Common myeloid progenitor, CD34-positive (primary cell): ENCODE measurements at places on chromosomes 7 and 10.

GRCh38 chr10:1290071-1290471, 233.9 kb downstream of the WDR37 start:
- no peak for DNase-seq
- H3K36me3 ChIP-seq, result no peaks in the 10 kb centered on the region
- no peaks in the 10 kb centered on the region for H3K4me1 ChIP-seq
- H3K27me3 ChIP-seq, result no peaks in the 10 kb centered on the region

DNA sequence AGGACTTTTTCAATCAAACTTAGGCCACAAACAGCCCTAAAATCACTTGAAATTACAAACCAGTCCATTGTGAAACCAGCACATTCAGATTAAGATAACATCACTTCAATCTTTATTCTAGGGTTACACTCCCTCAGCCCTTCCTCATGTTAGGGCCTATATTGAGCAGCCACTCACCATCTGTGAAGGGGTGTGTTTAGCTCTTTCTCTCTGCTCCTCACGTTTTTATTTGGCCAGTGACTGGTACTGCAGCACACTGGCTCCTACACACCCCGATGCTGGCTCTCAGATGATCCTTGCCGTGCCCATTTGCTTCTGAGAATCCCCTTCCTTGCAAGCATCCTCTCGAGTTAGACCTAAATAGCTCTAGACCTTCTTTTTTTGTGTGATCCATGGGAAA, 604.5 kb downstream of the INHBA start:
- H3K27ac ChIP-seq, result no peak overlapping the region
- no peaks in the 10 kb centered on the region for H3K4me1 ChIP-seq
- no peaks in the 10 kb centered on the region for H3K36me3 ChIP-seq
- no peaks in the 10 kb centered on the region for H3K27me3 ChIP-seq

DNA sequence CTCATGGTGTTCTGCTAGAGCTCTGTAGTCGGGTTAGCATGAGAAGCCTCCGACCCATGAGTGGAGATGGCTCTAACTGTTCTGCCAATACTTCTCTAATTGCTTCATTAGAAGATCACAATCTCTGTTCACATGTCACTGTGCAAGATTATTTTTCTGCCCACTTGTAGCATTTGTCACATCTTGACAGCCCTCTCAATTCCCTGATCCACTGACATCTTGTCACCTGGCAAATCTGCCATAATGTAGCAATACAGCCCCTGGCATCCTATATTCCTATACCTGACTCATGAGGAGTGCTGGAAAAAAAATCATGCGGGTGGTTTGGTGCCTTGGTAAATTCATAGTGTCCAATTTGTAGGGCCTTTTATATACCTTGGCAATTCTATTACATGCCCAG, 58.4 kb downstream of the ST8SIA6 start:
- H3K4me1 ChIP-seq, result peaks cover 9% of the 10 kb centered on the region
- H3K36me3 ChIP-seq, result peaks cover 9% of the 10 kb centered on the region
- H3K27me3 ChIP-seq, result no peaks in the 10 kb centered on the region
- DNase-seq, result no peak

DNA sequence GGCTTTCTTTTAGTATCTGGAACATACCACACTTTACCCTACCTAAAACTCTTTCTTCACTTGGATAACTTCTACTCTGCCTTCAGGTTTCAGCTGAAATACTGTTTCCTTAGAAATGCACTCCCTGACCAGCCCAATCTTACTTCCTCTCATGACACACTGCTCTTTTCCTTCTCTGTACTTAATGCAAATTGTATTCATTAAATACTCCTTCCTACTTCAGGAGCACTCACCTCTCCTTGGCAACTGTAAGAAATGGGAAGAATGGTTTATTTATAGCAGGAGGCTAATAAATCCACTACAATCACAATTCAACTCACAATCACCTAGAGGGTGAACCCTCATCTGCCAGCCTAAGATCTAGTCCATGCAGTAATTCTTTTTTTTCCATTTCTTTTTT, 15.2 kb downstream of the ZCWPW1 start:
- H3K4me3 ChIP-seq, result no peak overlapping the region
- H3K27me3 ChIP-seq, result no peaks in the 10 kb centered on the region
- DNase-seq, result peak; percentile 17
- H3K36me3 ChIP-seq, result no peaks in the 10 kb centered on the region

DNA sequence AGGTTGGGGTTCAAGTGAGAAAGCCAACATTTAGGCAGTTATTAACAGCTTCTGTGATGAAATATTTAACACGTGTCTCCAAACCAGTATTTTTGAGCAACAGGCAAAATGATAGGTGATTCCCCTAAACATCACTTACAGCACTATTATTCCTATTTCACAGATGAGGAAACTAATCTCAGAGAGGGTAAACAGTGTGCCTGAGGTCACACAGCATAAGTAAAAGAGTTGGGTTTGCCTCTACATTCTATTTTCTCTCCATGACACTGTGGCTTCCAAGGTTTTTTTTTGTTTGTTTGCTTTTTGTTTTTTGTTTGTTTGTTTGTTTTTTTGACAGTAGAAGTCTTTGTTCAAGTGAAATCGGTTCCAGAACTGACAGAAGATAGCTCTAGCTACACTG, 43.2 kb upstream of the PDCD4 start:
- no peak overlapping the region for H3K27ac ChIP-seq
- no peaks in the 10 kb centered on the region for H3K36me3 ChIP-seq
- H3K4me3 ChIP-seq, result no peak overlapping the region
- H3K27me3 ChIP-seq, result no peaks in the 10 kb centered on the region
- no peak for DNase-seq
- no peaks in the 10 kb centered on the region for H3K4me1 ChIP-seq

DNA sequence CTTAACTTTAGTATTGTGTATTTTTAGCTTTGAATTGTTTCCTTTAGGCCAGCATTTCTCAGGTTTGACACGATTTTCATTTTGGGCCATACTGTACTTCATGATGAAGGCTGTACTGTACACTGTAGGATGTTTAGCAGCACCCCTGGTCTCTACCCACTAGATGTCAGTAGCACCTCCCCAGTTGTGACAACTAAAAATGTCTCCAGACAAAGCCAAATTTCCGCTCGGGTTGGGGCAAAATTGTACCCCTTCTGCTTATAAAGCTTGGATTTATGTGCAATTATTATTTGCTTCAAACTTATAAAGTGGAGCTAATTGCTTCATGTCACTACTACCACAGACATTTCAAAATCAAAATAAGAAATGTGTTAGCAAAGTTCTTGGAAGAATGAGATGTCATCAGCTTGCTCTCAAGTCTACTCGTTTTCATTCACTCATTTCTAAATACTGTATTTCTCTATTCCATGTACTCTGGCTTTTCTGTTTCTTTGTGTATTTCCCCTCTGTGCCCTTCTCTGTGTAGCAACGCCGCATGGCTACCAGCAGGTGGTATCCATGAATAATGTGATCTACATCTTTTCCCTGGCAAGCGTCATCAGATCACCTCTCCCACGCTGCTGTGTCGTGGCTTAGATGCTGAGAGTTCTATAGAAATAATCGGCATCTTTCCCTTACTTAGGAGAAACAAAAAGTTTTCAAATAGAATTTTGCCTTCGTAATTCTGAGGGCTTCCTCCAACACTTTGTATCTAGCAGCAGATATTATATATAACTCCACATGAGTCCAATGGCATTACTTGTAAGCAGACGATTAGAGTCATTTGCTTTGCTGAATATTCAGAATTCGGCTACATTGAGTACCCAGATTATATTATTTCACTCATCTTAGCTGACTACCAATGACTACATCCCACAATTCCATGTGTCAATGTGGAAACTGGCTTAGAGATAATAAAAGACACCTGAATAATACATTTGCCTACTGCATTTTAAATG, 47.8 kb upstream of the CALCR start:
- peaks cover 4% of the 10 kb centered on the region for H3K4me1 ChIP-seq
- H3K4me3 ChIP-seq, result no peak overlapping the region
- DNase-seq, result peak; percentile 10
- H3K27ac ChIP-seq, result no peak overlapping the region

DNA sequence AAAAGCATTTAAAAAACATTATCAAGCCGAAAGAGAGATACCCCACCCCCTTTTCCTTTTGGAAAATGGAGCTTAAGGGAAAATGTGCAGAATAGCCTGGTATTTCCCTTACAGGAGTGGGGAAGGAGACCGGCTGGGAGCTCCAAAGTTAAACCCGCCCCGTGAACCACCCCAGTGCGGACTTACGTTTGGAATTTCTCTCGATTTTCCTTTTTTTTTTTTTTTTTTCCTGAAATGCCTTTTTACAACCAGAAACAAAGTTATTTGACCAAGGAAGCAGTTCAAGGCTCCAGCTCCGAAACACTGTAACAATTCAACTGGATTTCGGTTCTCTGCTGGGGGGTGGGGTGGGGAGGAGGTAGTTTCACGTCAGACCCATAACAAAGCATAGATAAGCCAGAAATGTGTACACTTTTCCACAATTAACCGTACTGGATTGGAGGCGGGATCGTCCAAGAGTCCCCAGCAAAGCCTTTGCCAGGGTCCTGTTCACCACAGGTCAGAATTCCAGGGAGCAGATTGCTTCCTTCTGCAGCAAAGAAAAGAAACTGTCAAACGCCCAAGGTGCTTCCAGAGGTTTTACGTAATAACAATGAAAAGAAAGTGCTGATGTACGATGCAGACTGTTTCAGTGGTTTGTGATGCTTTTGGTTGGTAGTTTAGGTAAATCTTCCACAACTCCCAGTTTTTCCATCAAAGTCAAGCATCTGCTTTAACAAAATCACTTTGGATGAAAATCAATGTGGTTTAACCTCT, 6.7 kb downstream of the SKIDA1 start:
- peaks cover 31% of the 10 kb centered on the region for H3K4me1 ChIP-seq
- no peaks in the 10 kb centered on the region for H3K36me3 ChIP-seq
- DNase-seq, result no peak

DNA sequence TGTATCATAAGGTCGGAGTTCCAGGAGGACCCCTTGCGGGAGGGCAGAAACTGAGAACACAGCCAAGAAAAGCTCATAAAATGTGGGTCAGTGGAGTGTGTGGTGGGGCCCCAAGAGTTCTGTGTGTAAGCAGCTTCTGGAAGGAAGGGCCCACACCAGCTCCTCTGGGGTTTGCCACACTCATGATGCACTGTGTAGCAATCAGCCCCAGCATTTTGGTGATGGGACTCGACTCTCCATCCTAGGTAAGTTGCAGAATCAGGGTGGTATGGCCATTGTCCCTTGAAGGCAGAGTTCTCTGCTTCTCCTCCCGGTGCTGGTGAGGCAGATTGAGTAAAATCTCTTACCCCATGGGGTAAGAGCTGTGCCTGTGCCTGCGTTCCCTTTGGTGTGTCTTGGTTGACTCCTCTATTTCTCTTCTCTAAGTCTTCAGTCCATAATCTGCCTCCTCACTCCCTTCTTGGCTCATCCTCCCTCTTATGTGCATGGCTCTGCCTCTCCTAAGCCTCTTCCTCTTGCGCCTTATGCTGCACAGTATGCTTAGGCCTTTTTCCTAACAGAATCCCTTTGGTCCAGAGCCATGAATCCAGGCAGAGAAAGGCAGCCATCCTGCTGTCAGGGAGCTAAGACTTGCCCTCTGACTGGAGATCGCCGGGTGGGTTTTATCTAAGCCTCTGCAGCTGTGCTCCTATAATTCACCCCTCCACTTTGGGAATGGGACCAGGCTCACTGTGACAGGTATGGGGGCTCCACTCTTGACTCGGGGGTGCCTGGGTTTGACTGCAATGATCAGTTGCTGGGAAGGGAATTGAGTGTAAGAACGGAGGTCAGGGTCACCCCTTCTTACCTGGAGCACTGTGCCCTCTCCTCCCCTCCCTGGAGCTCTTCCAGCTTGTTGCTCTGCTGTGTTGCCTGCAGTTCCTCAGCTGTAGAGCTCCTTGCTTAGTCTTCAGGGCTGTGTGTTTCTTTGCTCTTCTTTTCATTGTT, 17.8 kb downstream of the PRSS2 start:
- H3K27ac ChIP-seq, result no peak overlapping the region
- H3K36me3 ChIP-seq, result no peaks in the 10 kb centered on the region
- H3K4me1 ChIP-seq, result peaks cover 36% of the 10 kb centered on the region
- no peaks in the 10 kb centered on the region for H3K27me3 ChIP-seq

DNA sequence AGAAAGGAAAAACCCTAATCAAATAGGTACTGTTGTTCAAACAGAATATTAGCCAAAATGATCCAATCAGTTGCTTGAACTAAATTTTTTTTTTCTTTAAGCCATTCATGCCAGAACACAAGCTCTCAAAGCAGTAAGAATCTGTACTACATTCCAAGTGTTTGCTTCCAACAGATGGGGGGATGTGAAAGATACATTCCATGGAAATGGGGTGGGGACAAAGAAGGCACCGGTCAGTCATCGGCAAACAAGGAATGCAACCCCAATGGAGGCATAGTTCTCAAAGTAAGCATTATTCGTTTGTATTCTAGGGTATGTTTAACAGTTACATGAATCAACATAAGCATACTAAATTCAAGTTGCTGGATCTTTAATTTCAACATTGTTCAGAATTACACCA, 32.5 kb downstream of the C10orf143 start:
- no peaks in the 10 kb centered on the region for H3K27me3 ChIP-seq
- H3K36me3 ChIP-seq, result peaks cover 27% of the 10 kb centered on the region
- no peak overlapping the region for H3K4me3 ChIP-seq
- H3K4me1 ChIP-seq, result no peaks in the 10 kb centered on the region
- H3K27ac ChIP-seq, result no peak overlapping the region

- no peaks in the 10 kb centered on the region for H3K4me1 ChIP-seq
- H3K27me3 ChIP-seq, result no peaks in the 10 kb centered on the region
- H3K4me3 ChIP-seq, result no peak overlapping the region
- peak; percentile 60 for DNase-seq
- no peak overlapping the region for H3K27ac ChIP-seq
Observed at GRCh38 chr7:42902331-42902730, 9.5 kb downstream of the C7orf25 start.

GRCh38 chr10:26445411-26446031, 7.4 kb downstream of the APBB1IP start:
- H3K27me3 ChIP-seq, result no peaks in the 10 kb centered on the region
- H3K4me3 ChIP-seq, result no peak overlapping the region
- H3K27ac ChIP-seq, result no peak overlapping the region
- peaks cover 41% of the 10 kb centered on the region for H3K4me1 ChIP-seq
- H3K36me3 ChIP-seq, result peaks cover 10% of the 10 kb centered on the region
